ENCODE measurements at places on chromosomes 5 and 9. TPM values are rescaled to one million over a fixed set of nuclear protein-coding genes. Genes with fewer than 3 reads are reported as not detected.

DNA sequence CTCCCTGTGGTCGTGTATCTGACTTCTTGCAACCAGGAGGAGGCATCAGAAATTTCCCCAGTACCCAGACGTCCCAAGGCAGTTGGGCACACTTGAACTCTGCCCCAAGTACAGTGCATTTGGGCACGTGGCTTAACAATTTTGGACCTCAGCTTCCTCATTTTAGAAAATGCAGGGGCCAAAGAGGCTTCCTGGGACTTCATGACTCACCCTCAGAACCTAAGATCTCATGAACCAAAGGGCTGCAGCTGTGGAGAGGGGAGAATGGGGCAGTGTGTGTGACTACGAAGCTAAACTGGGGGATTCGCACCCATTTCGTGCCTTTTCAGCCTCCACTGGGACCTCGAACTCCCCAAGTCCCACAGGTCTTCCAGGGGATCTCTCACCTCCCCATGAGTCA lies 59.2 kb downstream of the SYK start:
- no peak for DNase-seq

DNA sequence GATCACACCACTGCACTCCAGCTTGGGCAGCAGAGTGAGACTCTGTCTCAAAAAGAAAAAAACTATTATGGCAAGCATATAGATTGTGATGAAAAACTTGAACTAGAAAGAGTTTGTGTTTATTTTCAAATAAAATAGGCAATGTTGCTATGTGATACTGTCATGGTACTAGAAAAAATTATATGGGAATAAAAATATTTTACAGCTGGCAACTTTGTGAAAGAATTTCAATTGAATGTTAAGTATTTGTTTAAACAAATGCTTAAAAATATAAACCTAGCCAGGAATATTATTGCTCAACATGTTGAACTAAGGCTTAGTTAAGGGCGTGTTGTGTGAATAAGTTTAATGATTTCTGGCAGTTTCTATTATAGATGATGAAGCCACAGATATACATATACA lies 31.7 kb downstream of the HSDL2 start:
- DNase-seq: no peak

Gene TCF7
- 7.5 TPM for total RNA-seq

- no peak for DNase-seq
These were observed 320.9 kb downstream of the NTRK2 start for GRCh38 chr9:84990416-84990815.

GRCh38 chr9:6307551-6308096 lies 20.6 kb upstream of the TPD52L3 start:
- DNase-seq: no peak

- no peak for DNase-seq
These were observed 70.8 kb downstream of the SERINC5 start for GRCh38 chr5:80185095-80185494.

Gene KCNMB1
- 0.22 TPM for total RNA-seq

All from mesothelial cell of epicardium (in vitro differentiated cells).